ENCODE measurements at places on chromosomes 11 and 22. TPM values are rescaled to one million over a fixed set of nuclear protein-coding genes. Genes with fewer than 3 reads are reported as not detected.

GRCh38 chr22:17810570-17811116 is 36.4 kb upstream of the BID start:
- DNase-seq: no peak
- no peak overlapping the region for H3K27ac ChIP-seq
- no peaks in the 10 kb centered on the region for H3K27me3 ChIP-seq
- peaks cover 2% of the 10 kb centered on the region for H3K4me1 ChIP-seq
- H3K4me3 ChIP-seq: no peak overlapping the region

- H3K4me3 ChIP-seq: no peak overlapping the region
- no peaks in the 10 kb centered on the region for H3K27me3 ChIP-seq
- H3K36me3 ChIP-seq: no peaks in the 10 kb centered on the region
- DNase-seq: no peak
- H3K27ac ChIP-seq: no peak overlapping the region
These were observed 204.5 kb downstream of the GUCY1A2 start for GRCh38 chr11:106813806-106814205.

FIBIN gene
- total RNA-seq: 112 TPM

APLP2 gene
- total RNA-seq: 415 TPM
